CD8-positive, alpha-beta memory T cell (primary cell): ENCODE measurements at places on chromosomes 16 and 17. TPM values are rescaled to one million over a fixed set of nuclear protein-coding genes. Genes with fewer than 3 reads are reported as not detected.

GRCh38 chr16:19179546-19180490 is 11.8 kb downstream of the SYT17 start:
- no peak overlapping the region for H3K27ac ChIP-seq
- H3K4me1 ChIP-seq = no peaks in the 10 kb centered on the region
- DNase-seq = no peak
- H3K4me3 ChIP-seq = no peak overlapping the region
- no peaks in the 10 kb centered on the region for H3K36me3 ChIP-seq

GRCh38 chr17:14794961-14795360 is 470.2 kb downstream of the PMP22 start:
- no peaks in the 10 kb centered on the region for H3K36me3 ChIP-seq
- no peak overlapping the region for H3K27ac ChIP-seq
- peaks cover 5% of the 10 kb centered on the region for H3K27me3 ChIP-seq

ZNF469 gene
- 1.7 TPM for total RNA-seq

CCDC144A gene
- 0.95 TPM for total RNA-seq

GFAP gene
- total RNA-seq = not detected

SPNS3 gene
- total RNA-seq = 7.5 TPM

GRCh38 chr16:68778551-68779231 is 41.6 kb downstream of the CDH1 start:
- H3K36me3 ChIP-seq = no peaks in the 10 kb centered on the region
- no peak for DNase-seq
- H3K4me3 ChIP-seq = no peak overlapping the region
- H3K27me3 ChIP-seq = no peaks in the 10 kb centered on the region
- no peak overlapping the region for H3K27ac ChIP-seq

KRT28 gene
- total RNA-seq = not detected

GRCh38 chr17:75876190-75876937 is 2.0 kb downstream of the TRIM47 start:
- no peaks in the 10 kb centered on the region for H3K36me3 ChIP-seq
- DNase-seq = peak; percentile 78
- no peaks in the 10 kb centered on the region for H3K27me3 ChIP-seq
- peaks cover 42% of the 10 kb centered on the region for H3K4me1 ChIP-seq
- H3K4me3 ChIP-seq = peak overlapping the region; percentile 61

- peaks cover 30% of the 10 kb centered on the region for H3K4me1 ChIP-seq
- DNase-seq = no peak
- no peaks in the 10 kb centered on the region for H3K27me3 ChIP-seq
- H3K27ac ChIP-seq = no peak overlapping the region
- H3K36me3 ChIP-seq = no peaks in the 10 kb centered on the region
Observed at GRCh38 chr17:7354262-7354843, 603 bp upstream of the TMEM95 start.

DNA sequence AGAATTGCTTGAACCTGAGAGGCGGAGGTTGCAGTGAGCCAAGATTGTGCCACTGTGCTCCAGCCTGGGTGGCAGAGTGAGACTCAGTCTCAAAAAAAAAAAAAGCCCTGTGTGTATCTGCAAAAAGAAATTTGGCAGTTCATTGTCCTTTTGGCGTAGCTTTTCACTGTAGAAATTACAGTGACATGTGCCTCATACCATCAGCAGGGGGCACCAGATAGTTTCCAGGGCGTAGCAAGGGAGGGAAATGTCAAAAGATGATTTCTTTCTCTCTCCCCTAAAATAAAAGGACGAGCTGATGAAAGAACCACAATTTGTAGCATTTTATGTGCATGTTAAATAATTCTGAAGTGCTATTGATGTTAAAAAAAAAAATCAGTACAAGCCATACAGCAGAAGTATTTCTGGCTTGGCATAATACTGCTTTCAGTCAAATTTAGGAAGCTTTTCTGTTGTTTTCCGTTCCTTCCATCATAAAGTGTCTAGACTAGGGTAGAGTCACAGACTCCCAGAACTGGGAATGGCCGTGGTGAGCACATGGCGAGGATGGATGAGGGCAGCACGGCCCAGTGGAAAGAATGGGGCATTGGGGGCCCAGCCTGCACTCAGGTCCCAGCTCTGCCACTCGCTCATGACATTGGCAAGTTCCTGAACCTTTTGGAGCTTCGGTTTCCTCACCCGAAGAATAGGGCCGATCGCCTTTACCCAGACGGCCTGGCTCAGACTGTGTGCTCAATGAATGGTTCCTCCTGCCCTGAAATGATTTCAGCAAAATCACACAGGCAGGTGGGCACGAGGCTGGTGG is 59.8 kb upstream of the RPH3AL start:
- H3K36me3 ChIP-seq = no peaks in the 10 kb centered on the region
- peak overlapping the region; percentile 36 for H3K4me3 ChIP-seq
- no peaks in the 10 kb centered on the region for H3K27me3 ChIP-seq

- no peaks in the 10 kb centered on the region for H3K27me3 ChIP-seq
- peak overlapping the region; percentile 54 for H3K27ac ChIP-seq
- H3K36me3 ChIP-seq = peaks cover 25% of the 10 kb centered on the region
- peaks cover 20% of the 10 kb centered on the region for H3K4me1 ChIP-seq
- DNase-seq = peak; percentile 61
Observed at GRCh38 chr17:2337544-2338314, 428 bp downstream of the SGSM2 start.

TOM1L1 gene
- total RNA-seq = 0.33 TPM

DNA sequence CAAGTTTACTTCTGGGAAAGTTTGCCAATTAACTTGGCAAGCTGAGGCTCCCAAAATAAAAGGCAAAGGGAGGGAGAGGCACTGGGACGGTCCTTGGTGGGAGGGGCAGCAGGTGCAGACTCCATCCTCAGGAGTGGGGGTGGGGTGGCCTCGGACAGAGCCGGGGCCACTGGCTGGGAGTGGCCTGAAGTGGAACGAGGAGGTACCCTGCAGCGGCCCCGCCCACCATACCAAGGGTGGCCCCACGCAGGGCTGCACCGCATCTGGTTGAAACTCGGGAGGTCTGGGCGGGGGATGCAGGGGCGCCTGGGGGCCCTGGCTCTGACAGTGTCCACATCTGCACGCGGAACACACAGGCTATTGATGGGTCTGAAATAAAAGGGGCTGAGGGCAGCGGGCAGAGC is 42.4 kb upstream of the SLC38A10 start:
- DNase-seq = no peak
- no peaks in the 10 kb centered on the region for H3K4me1 ChIP-seq
- no peak overlapping the region for H3K4me3 ChIP-seq
- no peaks in the 10 kb centered on the region for H3K36me3 ChIP-seq
- H3K27ac ChIP-seq = no peak overlapping the region

DNA sequence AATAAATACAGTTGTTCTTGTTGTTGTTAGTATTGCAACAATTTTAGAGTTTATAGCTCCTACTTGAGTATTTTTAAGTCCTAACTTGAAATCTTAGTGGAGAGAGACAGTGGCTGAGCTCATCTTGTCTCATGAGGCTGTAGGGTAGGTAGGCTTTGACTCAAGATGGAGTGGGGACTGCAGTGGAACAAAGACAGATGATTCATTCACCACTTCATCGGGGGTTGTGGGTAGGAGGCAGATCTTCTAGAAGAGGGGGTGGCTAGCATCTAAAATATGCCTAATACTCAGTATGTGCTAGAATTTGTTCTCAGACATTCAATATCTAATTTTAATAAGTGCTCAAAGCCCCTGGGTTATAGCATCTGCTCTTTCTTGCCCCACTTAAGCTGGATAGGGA is 13.1 kb upstream of the MMD start:
- H3K36me3 ChIP-seq = no peaks in the 10 kb centered on the region
- no peak overlapping the region for H3K27ac ChIP-seq
- H3K4me3 ChIP-seq = no peak overlapping the region

ALDH3A1 gene
- not detected for total RNA-seq

MYL11 gene
- 1.9 TPM for total RNA-seq

CYB561 gene
- total RNA-seq = 14.3 TPM

GRCh38 chr17:6325741-6326140 is 109.2 kb downstream of the AIPL1 start:
- H3K36me3 ChIP-seq = no peaks in the 10 kb centered on the region
- no peaks in the 10 kb centered on the region for H3K4me1 ChIP-seq
- no peak for DNase-seq
- no peak overlapping the region for H3K27ac ChIP-seq

CCDC40 gene
- 4.3 TPM for total RNA-seq

TMEM238L gene
- total RNA-seq = not detected

GRCh38 chr16:80899809-80900592 is 95.6 kb upstream of the CDYL2 start:
- no peak overlapping the region for H3K4me3 ChIP-seq
- H3K27ac ChIP-seq = no peak overlapping the region
- no peak for DNase-seq
- no peaks in the 10 kb centered on the region for H3K27me3 ChIP-seq
- no peaks in the 10 kb centered on the region for H3K36me3 ChIP-seq

- H3K4me1 ChIP-seq = no peaks in the 10 kb centered on the region
- no peak overlapping the region for H3K27ac ChIP-seq
- no peak overlapping the region for H3K4me3 ChIP-seq
- no peak for DNase-seq
- H3K27me3 ChIP-seq = no peaks in the 10 kb centered on the region
Observed at GRCh38 chr16:84790301-84790700, 29.5 kb upstream of the CRISPLD2 start.

HOXB4 gene
- total RNA-seq = 3.7 TPM
